ENCODE measurements at places on chromosomes 6 and 20.

GRCh38 chr6:145734486-145735355 is 599 bp downstream of the EPM2A start:
- H3K4me3 ChIP-seq = peak overlapping the region; percentile 87
- H3K27me3 ChIP-seq = no peaks in the 10 kb centered on the region
- peaks cover 23% of the 10 kb centered on the region for H3K4me1 ChIP-seq

- DNase-seq = peak; percentile 62
- H3K4me1 ChIP-seq = peaks cover 17% of the 10 kb centered on the region
- H3K27ac ChIP-seq = peak overlapping the region; percentile 89
- no peaks in the 10 kb centered on the region for H3K36me3 ChIP-seq
- H3K27me3 ChIP-seq = no peaks in the 10 kb centered on the region
Observed at GRCh38 chr6:11092668-11093375, 812 bp upstream of the SMIM13 start.

DNA sequence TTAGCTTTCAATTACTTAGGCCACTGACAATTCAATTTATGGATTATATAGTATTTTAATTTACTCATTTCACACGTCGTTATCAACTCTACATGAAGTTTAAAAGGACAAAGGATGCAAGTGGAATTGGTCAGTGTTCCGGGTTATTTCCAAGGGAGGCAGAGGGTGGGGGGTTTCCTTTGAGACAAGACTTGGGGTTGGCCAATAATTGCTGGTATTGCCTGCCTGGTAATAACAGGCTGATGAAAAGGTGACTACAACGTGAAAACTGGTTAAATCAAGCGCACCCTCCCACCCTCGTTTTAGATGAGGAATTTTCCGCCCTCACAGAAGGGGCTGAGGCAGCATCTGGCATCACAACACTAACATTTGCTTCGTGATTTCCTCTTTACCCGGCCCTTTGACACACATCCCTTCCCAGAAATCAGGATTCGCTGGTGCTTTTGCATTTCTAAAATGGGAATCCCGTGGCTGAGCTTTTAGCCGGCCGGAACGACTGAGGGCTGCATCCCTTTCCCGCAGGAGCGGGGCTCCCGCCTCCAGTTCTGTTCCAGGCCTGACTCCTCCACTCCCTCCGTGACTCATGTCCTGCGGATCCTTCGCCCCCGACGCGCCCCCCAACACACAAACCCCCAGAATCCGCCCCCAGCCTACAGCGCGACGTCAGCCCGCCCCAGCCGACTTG is 999 bp upstream of the PIM1 start:
- peaks cover 17% of the 10 kb centered on the region for H3K36me3 ChIP-seq
- H3K27me3 ChIP-seq = no peaks in the 10 kb centered on the region
- peak; percentile 90 for DNase-seq
- peak overlapping the region; percentile 93 for H3K27ac ChIP-seq

DNA sequence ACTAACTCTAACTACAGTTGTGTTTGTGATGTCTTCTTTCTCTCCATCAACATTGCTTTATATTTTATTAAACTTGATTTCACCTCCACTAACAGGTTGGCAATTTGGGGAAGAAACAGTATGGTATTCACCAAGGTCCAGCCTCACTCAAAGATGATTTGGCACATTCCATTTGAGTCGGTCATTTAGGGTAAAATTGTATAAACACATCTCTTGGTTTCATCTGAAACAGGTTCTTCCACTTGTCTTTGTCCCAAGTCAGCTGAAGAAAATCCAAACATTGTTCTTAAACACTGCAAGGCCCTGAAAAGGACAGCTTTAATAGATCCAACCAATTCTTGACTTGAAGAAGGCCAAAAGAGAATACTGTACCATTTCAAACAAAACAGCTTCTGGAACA is 104.9 kb upstream of the NT5E start:
- H3K27ac ChIP-seq = no peak overlapping the region
- peaks cover 7% of the 10 kb centered on the region for H3K4me1 ChIP-seq
- H3K27me3 ChIP-seq = no peaks in the 10 kb centered on the region
- H3K4me3 ChIP-seq = no peak overlapping the region
- no peaks in the 10 kb centered on the region for H3K36me3 ChIP-seq

DNA sequence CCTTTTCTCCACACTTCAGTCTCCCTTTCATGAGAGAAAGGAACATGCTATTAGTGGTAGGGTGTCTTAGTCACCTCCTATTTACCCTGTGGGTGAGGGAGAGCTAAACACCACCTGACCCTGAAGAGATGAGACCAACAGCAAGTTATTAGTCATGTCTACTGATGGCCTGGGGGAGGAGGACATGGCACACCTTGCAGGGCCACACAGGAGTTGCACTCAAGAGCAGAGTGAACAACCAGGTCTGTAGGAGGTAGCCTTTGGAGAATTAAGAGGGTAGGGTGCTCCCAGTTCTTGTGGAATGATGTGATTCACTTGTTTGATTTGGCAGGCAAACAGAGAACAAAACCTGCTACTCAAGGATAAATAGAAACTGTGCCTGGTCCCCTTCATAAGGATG is 82.7 kb upstream of the FABP7 start:
- no peak overlapping the region for H3K4me3 ChIP-seq
- no peaks in the 10 kb centered on the region for H3K36me3 ChIP-seq
- H3K4me1 ChIP-seq = peaks cover 18% of the 10 kb centered on the region
- no peak overlapping the region for H3K27ac ChIP-seq
- no peaks in the 10 kb centered on the region for H3K27me3 ChIP-seq

DNA sequence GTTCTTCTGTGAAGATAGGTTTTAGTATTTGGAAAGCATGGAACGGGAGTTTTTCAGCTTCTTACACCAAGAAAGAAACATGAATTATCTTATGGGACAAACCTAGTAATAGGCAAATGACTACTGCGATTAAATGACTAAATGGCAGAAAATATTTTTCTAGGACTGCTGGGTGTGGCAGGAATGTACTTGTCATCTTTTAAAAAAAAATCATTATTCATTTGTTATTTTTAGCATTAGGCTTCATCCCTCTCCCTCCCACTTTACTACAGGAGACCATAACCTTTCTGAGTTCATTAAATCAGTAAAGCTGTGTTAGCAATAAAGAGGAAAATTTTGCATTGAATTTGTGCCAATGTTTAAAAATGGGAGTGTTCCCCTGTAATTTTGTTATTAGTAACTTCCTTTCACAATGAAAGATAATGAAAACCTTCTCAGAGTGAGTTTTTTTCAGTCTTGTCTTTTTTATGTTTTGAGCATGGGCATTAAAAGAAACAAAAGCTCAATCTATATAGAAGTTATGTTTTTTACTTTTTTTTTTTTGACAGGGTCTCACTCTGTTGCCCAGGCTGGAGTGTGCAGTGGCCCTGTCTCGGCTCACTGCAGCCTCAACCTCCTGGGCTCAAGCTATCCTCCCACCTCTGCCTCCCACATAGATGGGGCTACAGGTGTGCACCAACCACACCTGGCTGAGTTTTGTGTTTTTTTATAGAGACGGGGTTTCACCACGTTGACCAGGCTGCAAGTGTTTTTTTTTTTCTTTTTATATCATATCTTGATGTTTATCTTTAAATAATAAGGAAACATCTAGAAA is 105.6 kb upstream of the CLDN20 start:
- peak overlapping the region; percentile 37 for H3K4me3 ChIP-seq
- no peaks in the 10 kb centered on the region for H3K27me3 ChIP-seq
- no peaks in the 10 kb centered on the region for H3K36me3 ChIP-seq
- peak overlapping the region; percentile 25 for H3K27ac ChIP-seq

Data from GM23248 (cell line).